ENCODE measurements at places on chromosomes 2 and 18.

DNA sequence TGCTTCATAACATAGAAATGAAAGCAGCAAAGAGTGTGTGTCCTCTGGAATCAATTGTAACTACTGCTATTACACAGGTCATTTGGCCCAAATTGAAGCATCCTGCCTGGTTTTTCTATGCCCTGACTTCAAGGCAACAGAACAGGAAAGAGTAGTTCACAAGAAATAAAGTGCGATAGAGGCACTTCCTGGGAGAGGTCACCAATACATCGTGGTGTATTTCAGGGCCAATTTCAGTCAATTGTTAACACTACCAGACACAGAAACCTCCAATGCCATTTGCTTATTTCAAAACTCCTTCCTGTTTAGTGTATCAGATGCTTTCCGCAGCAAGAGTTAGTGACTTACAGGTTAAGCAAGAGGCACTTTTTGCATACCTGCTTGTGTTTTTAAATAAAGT, 292.1 kb downstream of the ETAA1 start:
- DNase-seq = no peak

DNA sequence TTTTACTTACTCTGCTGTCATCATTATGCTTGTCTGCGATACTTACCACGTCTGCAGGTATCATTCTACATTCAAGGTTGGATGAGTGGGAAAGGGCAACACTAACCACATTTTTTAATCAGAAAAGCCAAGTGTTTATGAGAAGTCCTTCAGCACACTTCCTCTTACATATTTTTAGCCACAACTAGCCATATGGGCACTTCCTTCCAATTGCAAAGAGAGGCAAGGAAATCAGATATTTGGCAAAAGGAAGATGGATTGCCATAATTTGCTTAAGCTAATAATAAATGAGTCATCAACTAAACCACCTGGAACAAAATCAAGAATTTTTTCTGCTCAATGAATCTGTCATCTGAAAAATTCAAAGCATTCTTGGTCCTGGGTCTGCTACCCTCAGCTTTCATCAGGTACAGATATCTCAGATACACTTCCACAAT, 16.7 kb upstream of the MRO start:
- no peak for DNase-seq

DNA sequence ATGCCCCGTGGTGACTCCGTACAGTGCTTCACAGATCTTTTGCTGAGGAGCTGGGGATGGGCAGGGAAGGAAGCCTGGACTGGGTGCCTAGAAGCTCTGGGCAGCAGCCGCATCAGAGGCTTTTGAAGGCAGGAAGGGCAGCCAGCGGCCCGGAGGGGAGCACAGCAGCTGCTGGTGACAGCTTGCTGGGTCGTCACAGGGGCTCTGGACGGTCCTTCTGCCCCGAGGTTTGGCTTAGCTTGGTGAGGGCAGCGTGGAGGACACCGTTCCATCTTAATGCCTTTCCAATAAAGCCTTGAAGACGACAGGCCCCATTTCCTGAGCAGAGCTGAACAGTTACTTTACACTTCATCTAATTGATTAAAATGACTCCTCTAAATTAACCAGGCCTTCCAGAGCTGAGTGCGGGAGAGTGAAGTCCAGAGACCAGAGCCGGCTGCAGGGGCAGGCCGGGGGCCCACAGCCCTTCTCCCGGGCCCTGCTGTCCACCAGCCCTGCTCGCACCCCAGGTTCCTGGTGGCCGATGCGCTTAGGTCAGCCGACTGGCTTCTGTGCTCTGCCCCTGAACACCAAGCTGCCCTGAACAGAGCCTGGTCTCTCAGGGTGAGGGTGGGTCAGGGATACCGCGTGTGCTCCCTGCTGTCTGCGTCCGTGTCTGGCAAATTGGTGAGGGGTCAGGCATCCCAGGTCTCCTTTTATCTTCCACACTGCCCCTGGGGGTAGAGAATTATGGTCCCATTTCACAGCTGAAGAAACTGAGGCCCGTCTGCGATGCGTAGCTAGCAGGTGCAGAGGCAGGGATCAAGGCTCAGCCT, 43.5 kb downstream of the RRM2 start:
- DNase-seq = no peak

GRCh38 chr2:204973616-204974015, 428.3 kb downstream of the PARD3B start:
- no peak for DNase-seq

DNA sequence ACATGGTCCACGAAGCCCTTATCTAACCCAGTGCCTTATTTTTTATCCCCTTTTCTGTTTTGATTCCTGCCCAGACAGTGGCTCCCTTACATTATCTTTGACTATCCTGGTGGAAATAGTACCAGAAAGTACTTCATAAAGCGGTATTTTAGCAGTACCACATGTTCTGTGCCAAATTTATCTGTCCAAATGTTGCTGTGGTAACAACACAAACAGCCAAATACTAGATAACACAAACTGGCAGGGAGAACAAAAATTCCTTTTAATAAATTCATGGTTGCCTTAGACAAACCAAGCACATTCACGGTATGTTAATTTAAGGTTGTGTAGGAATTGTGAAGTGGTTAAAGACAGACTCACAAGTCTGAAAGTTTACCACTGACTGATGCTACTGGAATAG, 187.9 kb upstream of the LHCGR start:
- DNase-seq = no peak

- no peak for DNase-seq
Measured at GRCh38 chr2:105822186-105822585, 77.5 kb downstream of the NCK2 start.

- DNase-seq = no peak
Measured at GRCh38 chr2:30165617-30166016, 18.8 kb downstream of the YPEL5 start.

DNA sequence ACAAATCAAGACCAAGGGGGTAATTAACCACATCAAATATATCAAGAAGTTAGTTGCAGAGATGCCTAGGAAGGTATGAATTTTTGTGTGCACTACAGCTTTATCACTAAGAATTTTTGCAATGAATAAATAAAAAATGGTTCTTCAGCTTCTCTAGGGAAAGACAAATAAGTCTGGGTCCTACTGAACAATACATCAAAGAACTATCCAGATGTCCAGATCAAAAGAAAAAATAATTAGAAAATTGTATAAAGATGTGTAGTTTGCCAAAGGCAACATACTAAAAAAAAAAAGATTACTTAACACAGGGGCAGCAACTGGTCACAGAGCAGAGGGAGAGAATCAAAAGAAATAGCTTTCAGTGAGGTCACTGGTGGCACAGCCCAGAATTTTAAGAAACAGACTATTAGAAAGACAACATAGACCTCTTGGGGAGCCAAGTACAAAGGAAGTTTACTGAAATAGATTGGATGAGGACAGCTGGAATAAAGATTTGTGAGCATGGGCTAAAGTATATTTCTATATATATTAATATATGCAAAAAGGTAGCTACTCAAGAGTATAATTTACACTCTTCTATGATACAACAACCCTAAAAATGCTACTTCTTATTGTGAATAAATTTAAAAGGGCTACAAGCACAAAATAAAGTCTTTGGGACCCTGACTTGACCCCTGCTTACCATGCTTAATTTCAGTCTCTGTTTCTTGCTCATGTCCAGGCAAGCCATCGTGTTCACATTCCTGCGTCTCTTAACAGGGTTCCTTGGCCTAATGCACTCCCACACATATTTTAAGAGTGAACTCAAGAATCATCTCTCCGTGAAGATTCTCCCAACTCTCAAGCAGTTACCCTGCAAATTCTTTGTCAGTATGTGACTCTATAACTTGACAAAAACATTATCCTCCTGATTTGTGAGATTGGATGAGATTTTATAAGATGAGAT, 99.0 kb upstream of the GRB14 start:
- DNase-seq = no peak

Data from NK-92 treated with Interleukin-12 subunit alpha and Interleukin-12 subunit beta, amount 100 ng/mL, for 24 hours (cell line).